ENCODE measurements at places on chromosomes 3 and 15.

DNA sequence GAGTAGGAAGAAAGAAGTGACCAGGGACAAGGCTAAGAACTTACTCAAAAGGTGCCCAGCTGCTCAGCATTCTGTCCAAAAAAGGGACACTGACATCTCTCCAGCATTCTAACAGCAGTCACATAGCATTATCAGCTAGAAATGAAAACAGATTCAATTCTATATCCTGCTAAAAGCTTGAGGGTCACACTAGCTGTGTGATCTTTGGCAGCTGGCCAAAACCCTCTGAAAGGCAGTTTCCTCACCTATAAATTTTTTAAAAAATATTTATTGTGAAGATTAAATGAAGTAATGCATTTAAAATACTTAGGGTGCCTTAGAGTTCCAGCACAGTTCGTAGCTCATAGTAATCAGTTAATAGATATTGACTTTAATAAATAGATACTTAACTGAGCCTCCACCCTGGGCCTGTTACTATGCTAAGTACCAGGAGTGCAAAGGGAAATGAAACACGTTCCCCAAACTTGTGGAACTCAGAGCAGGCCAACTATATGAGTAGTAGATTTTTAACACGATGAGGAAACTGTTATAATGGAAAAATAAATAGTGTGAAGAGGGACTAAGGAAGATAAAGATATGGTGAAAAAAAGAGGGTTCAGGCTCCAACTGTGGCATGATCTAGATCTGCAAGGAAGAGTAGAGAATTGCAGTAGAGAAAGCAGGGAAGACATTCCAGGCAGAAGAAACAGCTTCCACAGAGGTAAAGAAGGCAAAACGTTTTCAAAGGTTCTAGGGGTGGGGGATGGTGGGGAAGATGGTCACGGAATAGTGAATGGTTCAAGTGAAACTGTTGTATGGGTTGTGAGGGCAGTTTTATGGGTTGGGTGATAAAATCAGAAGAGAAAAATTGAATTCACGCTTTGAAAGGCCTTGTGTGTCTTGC is 11.4 kb downstream of the CD86 start:
- DNase-seq = no peak

GRCh38 chr3:142523921-142524566 is 54.5 kb downstream of the ATR start:
- no peak for DNase-seq

GRCh38 chr3:24601066-24601939 is 106.7 kb upstream of the THRB start:
- no peak for DNase-seq

GRCh38 chr3:58358092-58358491 is 25.4 kb downstream of the PXK start:
- no peak for DNase-seq

DNA sequence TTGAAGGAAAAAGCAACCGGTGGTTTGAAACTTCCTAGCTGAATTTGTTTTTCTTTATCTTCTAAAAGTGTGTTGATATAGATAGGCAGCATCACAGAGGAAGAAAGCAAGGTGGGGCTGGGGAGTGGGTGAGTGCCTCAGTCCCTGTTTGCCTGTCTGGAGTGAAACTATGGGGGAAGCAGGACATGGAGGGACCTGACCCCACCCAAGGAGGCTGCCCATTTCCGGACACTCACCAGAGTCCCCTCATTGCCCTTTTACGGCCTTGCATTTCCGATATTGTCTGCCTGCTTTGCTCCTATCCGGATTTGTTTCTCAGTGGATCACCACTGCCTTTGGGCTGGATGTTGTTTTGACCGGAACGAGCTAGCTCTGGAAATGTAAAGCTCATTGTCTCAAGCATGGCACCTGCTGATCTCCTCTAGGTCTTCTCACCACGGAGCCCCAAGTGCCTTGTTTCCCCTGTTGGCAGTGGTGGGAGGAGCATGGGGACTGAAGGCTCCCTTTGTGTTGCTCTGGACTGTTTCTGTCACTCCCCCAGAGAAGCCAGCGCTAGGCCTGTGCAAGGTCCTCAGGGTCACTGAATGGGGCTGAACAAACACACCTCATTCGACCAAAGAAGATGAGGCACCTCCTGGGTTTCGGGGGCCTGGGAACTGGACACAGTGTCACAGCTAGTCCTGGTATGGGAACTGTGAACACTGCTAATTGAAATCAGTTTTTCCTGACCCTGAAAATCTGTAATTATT is 7.0 kb downstream of the CLDN11 start:
- no peak for DNase-seq

- peak; percentile 29 for DNase-seq
Measured at GRCh38 chr3:105752791-105753415, 115.9 kb downstream of the CBLB start.

DNA sequence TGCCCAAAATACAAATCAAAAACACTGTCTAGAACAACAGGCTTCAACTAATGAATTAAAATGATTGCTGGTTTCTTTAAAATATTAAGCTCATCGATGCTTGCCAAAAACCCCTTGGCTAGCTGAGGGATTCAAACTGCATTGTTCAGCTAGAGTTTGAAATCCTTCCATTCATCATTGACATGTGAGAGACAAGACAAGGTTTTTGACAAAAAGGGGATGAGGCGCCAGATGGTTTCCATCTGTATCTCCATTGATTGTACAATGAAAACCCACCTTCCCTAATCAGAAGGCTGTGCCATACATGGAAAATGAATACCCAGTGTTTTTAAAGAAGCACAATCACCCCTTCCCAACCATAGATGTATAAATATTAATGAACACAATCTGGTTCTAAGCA is 67.8 kb downstream of the THRB start:
- no peak for DNase-seq

- no peak for DNase-seq
Measured at GRCh38 chr3:179528772-179529171, 34.0 kb upstream of the ACTL6A start.

DNA sequence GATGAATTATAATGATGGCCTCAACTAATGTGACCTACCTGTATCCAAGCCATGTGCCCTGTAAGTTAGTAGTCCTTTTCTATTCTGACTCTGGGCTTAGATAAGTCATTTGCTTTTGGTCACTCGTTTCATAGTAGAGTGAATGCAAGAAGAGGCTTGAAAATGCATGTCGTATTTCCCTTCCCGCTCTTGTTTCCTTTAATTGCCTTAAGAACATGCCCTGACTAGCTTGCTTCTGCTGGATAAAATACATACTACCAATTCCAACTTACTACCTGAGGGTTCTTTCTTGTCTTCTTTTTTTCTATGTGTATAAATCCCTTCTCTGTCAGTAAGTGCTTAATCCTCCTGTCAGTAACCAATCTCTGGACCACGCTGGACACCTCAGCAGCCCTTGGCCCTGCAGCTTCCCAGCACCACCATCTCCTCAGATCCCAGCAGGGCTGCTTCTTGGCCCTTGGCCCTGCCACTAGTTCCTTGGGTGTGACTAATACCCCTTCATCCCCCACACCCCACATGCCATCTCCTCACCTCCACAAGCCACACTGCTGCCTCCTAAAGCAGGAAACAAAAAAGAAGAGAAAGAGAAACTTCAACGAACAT is 771.7 kb downstream of the IGSF11 start:
- no peak for DNase-seq

GRCh38 chr15:29570121-29570947 is 251.9 kb downstream of the TJP1 start:
- no peak for DNase-seq

- DNase-seq = no peak
Measured at GRCh38 chr3:126480206-126480605, 4.5 kb upstream of the ZXDC start.

- DNase-seq = no peak
Measured at GRCh38 chr3:71372911-71373637, 210.5 kb downstream of the FOXP1 start.

GRCh38 chr3:45311953-45312801 is 76.2 kb upstream of the LARS2 start:
- DNase-seq = no peak

- no peak for DNase-seq
Measured at GRCh38 chr3:186608624-186609215, 4.1 kb upstream of the AHSG start.

DNA sequence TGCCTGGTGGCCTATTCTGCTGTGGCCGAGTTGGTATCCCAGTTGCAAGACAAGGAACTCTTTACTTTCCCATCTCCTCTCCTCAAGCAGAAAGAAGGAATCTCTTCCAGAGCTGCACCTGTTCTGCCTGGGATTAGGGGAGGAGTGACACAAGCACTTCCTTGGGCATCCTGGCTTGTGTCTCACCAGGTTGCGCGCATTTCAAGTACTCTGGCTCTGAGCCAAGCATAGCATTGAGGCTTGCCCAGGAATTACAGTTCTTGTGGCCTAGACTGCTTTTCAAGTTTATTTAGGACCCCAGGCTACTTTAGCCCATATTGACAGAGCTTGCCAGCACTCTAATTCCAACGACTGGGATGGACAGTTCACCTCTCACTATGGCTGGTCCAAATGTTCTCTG is 150.5 kb downstream of the RSRC1 start:
- DNase-seq = no peak

GRCh38 chr3:76965122-76965725 is 74.7 kb upstream of the ROBO2 start:
- DNase-seq = no peak

DNA sequence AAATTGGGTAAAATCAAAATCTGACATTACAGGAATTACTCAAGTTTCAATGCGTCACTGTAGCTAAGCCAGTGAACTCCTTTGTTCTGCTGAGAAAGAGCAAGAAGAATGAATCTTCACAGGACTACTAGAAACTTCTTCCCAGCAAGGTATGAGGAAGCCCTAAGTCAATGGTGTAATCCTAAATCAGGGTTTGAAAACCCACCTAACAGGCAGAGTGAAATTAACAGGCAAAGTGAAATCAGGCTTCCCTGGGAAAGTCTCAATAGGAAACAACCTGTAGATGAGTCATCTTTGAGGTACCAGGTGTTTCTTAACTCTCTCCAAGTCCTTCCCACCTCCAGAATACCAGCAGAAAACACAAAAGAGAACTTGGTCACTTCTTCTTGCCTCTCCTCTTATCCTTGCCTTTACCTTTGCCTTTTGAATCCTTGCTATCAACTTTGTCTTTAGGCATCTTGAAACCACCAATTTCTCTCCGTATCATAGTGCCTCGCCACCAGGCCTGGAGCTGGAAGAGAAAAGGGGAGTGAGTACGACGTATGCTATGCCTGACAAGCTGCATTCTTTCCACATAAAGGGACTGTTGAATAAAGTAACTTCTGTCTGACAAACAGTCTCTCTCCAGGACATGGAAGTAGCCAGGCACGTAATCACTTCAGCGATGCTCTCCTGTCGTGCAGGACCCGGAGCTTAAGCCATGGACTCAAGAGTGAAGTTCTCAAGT is 60.6 kb upstream of the RPL35A start:
- DNase-seq = no peak

- no peak for DNase-seq
Measured at GRCh38 chr3:65993134-65993900, 45.4 kb downstream of the MAGI1 start.

GRCh38 chr3:167166594-167167253 is 213.4 kb downstream of the ZBBX start:
- no peak for DNase-seq

GRCh38 chr15:76996076-76996525 is 1.2 kb downstream of the PSTPIP1 start:
- no peak for DNase-seq

- no peak for DNase-seq
Measured at GRCh38 chr3:39531665-39532064, 64.2 kb downstream of the MOBP start.

- no peak for DNase-seq
Measured at GRCh38 chr15:101035611-101036010, 116.5 kb downstream of the LRRK1 start.

DNA sequence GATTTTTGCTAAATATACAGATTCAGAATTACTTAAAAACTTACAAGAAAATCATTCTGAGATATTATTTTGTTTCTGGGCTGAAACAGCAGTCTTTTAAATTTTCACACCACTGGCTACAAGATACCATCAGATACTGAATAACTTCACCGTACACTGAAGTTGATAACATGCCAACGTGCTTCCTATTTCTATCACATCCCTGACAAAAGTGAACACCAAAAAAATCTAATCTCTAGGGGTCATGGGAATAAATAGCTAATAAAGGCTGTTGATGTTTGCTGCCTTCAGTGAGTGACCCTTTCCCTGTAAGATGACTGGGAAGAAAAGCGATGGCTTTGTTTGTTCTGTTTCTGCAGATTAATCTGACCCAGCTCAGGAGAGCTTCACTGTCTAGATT is 120.5 kb downstream of the DUT start:
- no peak for DNase-seq

- no peak for DNase-seq
Measured at GRCh38 chr3:127406309-127407025, 118.6 kb upstream of the PRR20G start.

DNA sequence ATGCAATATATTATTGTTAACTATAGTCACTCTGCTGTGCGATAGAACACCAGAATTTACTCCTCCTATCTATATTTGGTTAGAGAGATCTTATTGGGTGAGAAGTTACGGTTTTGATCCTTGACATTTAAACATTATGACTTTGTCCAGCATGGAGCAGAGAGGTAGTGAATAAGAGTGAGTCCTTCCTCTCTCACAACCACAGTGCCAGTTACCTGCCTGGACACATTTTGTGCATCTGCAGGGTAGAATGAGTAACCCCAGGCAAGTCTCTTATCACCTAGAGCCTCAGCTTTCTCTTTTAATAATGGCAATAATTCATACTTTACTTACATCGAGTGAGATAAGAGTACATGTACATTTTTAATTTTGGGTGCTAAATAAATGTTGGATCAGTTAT is 24.1 kb downstream of the KAT2B start:
- DNase-seq = no peak

DNA sequence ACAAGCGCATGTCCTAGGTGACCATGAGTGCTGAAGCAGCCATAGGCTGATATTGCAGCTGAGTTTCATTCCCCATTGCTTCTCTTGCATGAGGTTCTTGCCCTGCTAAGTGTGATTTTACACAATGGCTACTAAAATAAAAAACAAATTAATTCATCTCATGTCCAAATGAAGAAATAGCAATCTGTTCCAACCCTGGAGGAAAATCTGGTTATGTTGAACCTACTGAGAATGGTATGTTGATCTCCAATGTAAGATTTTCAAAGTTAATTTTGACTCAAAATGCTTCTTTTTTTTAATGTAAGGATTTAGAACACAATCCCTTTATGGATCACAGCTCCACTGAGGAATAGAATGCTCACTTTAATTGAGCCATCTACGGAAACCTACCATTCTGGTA is 254.2 kb upstream of the CRBN start:
- no peak for DNase-seq

- DNase-seq = no peak
Measured at GRCh38 chr15:37536967-37537605, 397.4 kb upstream of the TMCO5A start.

DNA sequence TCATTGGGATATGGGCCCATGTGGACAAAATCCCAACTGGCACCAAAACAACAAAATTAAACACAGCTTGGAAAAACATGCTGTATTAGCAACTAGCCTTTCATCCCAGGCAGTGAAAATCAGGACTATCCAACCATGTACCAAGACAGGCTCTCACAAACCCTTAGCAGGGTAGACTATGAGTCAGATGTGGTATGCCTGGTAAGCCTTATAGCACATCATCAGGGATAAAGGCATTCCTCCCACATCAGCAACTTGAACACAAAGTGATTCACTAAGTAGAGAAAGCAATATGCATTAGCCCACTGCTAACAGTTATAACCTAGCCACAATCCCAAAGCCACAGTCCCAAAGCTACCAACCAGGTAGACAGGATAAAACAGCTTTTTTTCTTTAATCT is 8.0 kb downstream of the CEP152 start:
- no peak for DNase-seq

All from activated CD4-positive, alpha-beta T cell treated with anti-CD3 and anti-CD28 coated beads for 4 hours (primary cell).